ENCODE measurements at places on chromosomes 1 and 21. TPM values are rescaled to one million over a fixed set of nuclear protein-coding genes. Genes with fewer than 3 reads are reported as not detected.

Gene DNAH14
- 6.7 TPM for polyA plus RNA-seq

Gene LCE1E
- not detected for polyA plus RNA-seq

Gene PLA2G2C
- polyA plus RNA-seq, result not detected

Gene OR2G2
- polyA plus RNA-seq, result not detected

Gene IGSF3
- 9.9 TPM for polyA plus RNA-seq

Gene ADCY10
- polyA plus RNA-seq, result 0.10 TPM

Gene MKNK1
- 29.4 TPM for polyA plus RNA-seq

Gene LCK
- 2.4 TPM for polyA plus RNA-seq

Gene PEAR1
- polyA plus RNA-seq, result 7.6 TPM

Gene ETNK2
- polyA plus RNA-seq, result 2.2 TPM

Gene HRNR
- polyA plus RNA-seq, result not detected

Gene NPPA
- 6.7 TPM for polyA plus RNA-seq

Gene LCE1C
- not detected for polyA plus RNA-seq

Gene ADARB1
- 24.3 TPM for polyA plus RNA-seq

Gene COL11A1
- polyA plus RNA-seq, result 0.33 TPM

Gene LRRC53
- not detected for polyA plus RNA-seq

Gene HMCN1
- 3.2 TPM for polyA plus RNA-seq

Gene PRELP
- 8.3 TPM for polyA plus RNA-seq

Gene OR2G6
- not detected for polyA plus RNA-seq

Gene PTGFR
- 4.7 TPM for polyA plus RNA-seq

Gene LHX8
- polyA plus RNA-seq, result not detected

Gene KCNE2
- polyA plus RNA-seq, result not detected

Gene SLC6A17
- polyA plus RNA-seq, result 0.02 TPM

Gene ARTN
- polyA plus RNA-seq, result 0.95 TPM

Gene LGR6
- polyA plus RNA-seq, result 0.57 TPM

Gene BRINP3
- 0.30 TPM for polyA plus RNA-seq

Gene CCT3
- polyA plus RNA-seq, result 165 TPM

Gene BATF3
- 24.6 TPM for polyA plus RNA-seq

Gene ACKR1
- 65.2 TPM for polyA plus RNA-seq

Gene TSSK3
- 1.0 TPM for polyA plus RNA-seq

Gene UQCRHL
- polyA plus RNA-seq, result 1.8 TPM

Gene DAB1
- 0.08 TPM for polyA plus RNA-seq

Gene PPFIA4
- polyA plus RNA-seq, result 0.30 TPM

Gene RNU1-2
- not detected for polyA plus RNA-seq

Gene CHIA
- 0.47 TPM for polyA plus RNA-seq

Gene PRRX1
- polyA plus RNA-seq, result 14.0 TPM

Gene NTMT2
- not detected for polyA plus RNA-seq

Gene KHDRBS1
- 60.6 TPM for polyA plus RNA-seq

Gene SH2D1B
- polyA plus RNA-seq, result 0.26 TPM

Gene FCRL2
- 0.22 TPM for polyA plus RNA-seq

Gene TMEM82
- polyA plus RNA-seq, result not detected

Gene TACSTD2
- polyA plus RNA-seq, result 140 TPM

Gene DIO1
- 0.41 TPM for polyA plus RNA-seq

Gene CD101
- polyA plus RNA-seq, result 2.0 TPM

Gene APCS
- not detected for polyA plus RNA-seq

Gene PTAFR
- polyA plus RNA-seq, result 93.6 TPM

Gene FCRLA
- 0.14 TPM for polyA plus RNA-seq

Gene CCDC185
- polyA plus RNA-seq, result not detected
